ENCODE measurements at places on chromosomes 3 and 15.

- no peak for DNase-seq
Observed at GRCh38 chr3:196985954-196986885, 17.6 kb upstream of the PIGZ start.

DNA sequence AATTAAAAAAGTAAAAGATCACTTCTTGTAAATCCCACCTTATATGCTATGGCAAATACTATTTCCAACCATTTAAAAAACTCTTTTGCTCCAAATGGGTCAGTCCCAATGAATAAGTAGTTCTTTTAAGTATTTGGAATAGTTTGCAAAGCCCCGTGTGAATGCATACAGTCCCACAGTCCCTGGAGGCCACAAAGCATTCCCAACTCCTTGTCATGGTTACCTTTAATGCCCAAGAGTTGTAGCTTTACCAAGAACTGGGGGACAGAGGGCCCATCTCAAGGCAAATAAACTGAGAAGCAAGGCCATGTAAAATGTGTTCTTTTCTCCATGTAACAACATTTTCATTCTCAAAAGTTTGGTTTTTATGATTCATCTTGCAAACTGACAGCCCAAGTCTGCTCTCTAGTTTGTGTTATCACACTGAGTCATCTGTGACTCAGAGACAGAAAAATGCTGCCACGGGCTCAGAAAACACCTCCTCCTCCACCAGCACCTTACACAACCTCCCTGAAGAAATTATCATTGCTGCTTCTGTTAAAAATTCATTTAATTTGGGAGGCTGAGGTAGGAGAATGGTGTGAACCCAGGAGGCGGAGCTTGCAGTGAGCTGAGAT, 336.2 kb downstream of the ERC2 start:
- DNase-seq = no peak

DNA sequence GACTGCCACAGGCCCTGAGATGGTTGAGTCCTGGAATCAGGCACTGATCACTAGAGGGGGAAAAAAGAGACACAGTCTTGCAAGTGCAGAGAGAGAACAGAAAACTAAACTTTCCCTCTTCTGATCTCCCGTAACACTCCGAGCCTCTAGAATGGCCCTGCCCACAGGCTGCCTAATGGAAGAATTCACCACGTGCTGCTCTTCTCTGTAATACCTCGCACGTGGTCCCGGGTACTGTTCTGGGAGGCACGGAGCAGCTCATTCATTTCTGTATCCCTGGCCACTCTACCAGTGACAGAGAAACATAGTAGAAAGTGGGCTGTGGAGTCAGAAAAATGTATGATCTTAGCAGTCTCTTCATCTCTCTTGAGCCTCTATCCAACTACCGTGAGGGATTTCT, 30.4 kb downstream of the VGLL4 start:
- no peak for DNase-seq

DNA sequence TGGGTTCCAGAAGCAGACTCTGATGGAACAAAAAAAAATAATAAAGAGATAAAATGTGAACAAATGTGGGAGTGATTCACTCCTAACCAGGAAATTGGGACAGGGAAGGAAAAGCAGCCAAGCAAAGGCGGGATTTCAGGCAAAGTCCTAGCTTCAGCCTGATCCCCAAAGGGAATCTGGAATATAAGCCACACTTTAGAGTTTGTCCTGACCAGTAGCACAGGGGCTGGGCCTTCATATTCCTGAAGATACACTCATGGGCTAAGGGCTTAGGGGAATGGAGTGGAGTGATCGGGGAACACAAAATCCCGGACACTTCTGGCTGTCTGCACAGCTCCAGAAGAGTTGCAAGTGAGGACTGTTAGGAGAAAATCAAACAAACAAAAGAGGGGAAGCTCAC, 135.0 kb upstream of the COL8A1 start:
- no peak for DNase-seq

DNA sequence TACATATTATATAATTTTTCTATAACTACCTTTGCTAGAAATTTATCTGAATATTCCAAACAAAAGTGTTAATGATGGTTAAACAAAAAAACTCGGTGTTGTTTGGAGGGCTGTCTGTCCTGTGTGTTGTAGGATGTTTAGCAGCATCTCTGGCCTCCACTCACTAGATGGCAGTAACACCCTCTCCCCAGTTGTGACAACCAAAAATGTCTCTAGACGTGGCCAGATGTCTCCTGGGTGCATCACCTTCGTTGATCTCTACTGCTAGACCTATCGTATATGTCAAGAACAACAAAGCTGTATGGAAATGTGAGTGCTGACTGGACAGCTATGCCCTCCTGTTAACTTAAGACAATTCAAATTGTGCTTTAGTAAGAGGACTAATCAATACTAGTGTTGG, 14.1 kb downstream of the ANKRD34C start:
- no peak for DNase-seq

- DNase-seq = no peak
Observed at GRCh38 chr15:68384451-68385239, 47.3 kb downstream of the ITGA11 start.

DNA sequence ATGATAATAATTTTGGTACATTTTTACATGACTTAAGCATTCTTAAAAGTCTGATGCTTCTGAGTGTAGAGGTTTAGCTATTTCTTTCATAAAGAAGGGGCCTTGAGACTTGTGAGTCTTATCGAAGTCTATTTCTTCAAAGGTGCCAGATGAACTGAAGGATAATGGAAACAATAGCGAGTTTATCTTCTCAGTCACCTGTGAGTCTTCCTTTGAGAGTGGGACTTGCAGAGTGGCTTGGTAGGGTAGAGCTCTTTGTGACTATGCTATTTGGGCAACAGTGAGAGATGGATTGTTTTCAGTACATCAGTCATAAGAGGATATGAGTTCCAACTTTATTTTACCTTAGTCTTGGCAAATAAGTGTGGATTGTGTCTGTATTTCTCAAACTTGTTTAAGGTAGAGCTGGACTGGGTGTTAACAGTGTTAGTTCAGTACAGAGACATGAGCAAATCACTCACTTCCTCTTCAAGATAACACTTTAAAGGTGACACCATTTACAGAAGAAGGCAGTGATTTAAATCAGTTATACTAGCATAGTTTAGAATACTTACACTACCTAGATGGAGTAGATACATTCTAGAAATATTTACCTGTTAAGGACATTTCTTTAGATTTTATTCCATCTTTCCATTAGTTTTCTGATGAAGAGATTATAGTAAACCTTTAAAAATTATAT, 3.2 kb downstream of the AKAP13 start:
- DNase-seq = no peak

DNA sequence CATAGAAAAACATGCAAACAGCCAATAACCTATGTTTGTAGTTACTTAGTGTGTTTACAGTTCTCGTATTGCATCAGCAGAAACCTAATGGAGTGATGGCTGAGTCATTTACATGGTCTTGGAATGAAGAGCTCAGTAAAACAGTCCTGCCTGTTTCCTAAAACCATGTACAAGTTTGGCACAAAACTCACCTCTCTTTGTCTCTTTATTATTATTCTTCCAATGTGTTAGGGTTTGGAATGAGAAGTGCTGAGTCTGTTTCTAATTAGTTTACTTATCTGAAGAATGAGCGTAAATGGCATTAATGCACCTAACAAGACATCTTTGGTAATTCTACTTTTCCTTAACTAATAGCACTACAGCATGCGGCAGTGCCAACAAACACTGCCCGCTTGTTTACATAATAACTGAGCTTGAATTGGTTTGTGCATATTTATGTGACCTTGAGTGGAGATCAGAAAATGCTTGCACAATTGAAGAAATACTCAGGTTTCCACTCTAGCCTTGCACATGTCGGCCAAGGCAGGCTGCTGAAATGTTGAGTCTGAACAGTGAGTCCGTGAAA, 385.4 kb upstream of the SEMA6D start:
- DNase-seq = no peak

DNA sequence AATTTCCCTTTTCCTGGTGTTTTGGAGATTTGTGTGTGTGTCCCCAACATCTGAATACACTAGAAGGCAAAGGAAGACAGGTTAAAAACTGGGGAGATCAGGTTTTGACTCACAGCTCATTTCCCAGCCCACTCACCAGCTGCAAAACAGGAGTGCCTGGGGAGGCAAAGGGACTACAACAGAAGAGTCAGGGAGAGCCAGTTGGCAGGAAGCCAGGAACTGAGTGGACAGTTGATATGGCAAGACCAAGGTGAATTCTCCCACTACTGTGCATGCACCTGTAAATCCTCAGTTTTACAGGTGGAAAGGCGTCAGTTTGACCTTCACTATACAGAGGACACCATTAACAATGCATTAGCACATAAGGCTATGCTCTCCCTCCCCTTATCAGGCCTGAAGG, 901.5 kb upstream of the SEMA6D start:
- no peak for DNase-seq

DNA sequence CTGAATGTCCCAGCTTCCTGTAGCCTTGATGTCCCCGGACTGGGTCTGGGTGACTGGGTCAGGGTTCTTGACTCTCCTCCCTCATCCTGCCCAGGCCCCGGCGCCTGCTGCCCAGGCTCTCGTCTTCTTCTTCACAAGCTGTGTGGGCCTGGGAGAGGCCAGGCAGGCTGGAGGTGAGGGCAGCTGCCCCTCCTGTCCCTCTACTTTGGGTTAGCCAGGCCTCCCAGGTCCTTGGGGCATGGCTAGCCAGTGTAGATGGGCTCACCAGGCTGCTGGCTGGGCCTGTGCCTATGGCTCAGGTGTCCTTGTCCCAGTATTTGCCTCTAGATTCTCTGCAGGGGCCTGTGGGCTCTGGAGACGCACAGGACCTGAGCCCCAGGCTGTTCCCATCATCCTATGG, 31.8 kb downstream of the TKT start:
- DNase-seq = no peak

DNA sequence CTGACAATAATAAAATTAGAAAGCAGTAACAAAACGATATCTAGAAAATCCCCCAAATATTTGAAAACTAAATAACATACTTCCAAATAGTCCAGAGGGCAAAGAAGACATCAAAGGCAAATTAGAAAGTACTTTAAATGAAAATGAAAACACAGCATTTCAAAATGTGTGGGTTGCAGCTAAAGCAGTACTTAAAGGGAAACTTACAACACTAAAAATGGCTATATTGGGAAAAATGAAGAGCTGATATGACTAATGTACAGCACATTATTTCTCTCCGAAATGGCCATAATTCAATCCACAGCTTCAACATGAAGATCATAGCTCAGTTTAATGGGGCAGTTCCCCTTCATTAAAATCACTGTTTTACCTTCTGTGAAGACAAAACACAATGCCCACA, 71.9 kb downstream of the FBXL22 start:
- DNase-seq = no peak

DNA sequence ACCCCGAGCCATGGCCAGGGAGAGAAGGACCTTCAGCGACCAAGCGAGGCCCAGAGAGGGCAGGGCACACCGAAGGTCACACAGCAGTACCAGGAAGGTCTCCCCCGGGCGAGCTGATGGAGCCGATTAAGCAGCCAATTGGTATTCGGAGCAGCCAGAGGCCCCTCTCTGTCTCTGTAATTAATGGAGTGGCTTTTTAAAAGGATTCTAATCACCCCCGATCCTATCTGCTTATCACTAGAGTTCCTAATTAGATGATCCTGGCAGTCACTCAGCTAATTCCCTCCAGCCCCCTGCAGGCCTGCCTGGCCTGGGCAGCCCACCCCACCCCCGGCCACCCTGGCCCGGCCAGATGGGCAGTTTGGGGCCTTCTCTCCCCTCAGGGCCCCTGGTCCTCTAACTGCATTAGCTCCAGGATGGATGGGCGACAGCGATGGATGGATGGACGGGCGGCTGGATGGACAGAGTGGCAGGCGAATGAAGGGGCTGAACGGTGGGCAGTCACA, 1.6 kb upstream of the DNAJB8 start:
- no peak for DNase-seq

GRCh38 chr15:29528276-29528675, 258.7 kb upstream of the NSMCE3 start:
- no peak for DNase-seq

GRCh38 chr3:137988982-137989381, 21.0 kb upstream of the CLDN18 start:
- no peak for DNase-seq

DNA sequence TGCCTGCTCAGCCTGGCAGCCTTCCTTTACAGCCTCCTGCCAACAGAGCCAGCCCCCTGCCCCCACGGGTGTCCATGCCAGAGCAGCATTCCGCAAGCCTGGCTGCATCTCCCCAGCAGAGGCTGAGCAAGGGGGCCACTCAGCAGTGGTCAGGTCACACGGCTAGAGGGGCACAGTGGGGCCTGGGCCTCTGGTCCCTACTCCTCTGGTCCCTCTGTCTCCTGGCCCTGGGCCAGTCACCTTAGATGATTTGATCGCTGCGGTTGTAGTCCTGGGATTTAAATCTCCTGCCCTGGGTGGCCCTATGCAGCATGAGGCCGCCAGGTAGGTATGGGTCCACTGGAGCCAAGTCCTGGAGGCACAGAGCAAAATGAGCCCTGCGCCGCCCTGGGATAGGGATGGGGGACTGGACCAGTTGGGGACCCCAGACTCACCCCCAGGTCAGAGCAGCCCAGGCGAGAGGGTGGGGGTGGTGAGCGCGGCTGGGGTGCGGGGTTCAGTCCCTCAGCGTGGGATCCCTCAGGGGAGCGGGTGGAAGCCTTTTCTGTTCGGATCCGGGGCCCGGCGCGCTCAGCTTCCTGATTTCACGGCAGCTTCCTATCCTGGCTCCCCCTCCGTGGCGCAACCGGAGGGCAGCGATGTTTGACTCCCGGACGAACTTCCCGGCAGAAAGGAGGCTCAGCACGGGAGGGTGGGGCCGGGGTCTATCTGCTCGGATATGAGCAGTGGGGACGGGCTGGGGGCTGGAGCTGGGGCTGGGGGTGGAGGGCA, at the start of gene ZBTB47:
TSS of gene ZBTB47 (plus strand) at position 138 of the 771 bp plus-strand sequence. CDS start 4,659 bp downstream, outside the sequence.
- no peak for DNase-seq

- no peak for DNase-seq
Observed at GRCh38 chr3:16825617-16826204, 59.0 kb upstream of the PLCL2 start.

GRCh38 chr3:20563985-20564384, 378.0 kb upstream of the SGO1 start:
- DNase-seq = no peak

GRCh38 chr3:25037049-25037547, 391.0 kb upstream of the RARB start:
- DNase-seq = no peak

- DNase-seq = no peak
Observed at GRCh38 chr3:4421121-4421520, 45.9 kb downstream of the SUMF1 start.

- no peak for DNase-seq
Observed at GRCh38 chr15:88844749-88845386, 41.6 kb downstream of the ACAN start.

DNA sequence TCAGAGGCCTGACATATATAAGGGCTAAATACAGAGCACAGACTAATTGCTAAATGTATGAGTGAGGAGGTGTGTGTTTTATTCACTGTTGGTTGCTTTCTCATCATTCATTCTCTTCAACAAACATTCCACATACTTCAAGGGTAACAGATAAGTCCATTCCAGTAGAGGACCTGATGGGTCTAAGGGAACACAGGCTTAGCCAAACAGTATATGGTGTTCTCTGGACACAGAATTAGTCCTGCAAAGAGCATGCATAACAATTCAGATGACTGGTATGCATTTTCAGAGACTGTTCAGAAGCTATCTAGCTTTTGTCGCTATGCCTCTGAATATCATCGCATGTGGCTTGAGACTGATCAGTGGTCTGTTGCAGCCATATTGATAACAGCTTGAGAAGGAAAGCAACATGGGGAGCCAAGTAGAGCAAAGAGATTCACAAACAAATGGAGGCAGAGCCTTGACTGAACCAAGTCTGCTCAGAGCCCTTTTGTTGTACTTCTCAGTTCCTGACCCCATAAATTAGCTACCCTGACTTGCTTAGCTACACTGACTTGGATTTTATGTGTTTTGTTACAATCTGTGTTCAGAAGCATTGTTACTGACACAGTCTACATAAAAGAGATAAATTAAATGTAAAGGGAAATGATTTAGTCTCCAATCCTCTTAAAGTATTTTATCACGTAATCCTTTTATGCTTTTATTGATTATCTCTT, 1178.7 kb downstream of the ROBO1 start:
- DNase-seq = no peak

Measured in activated T-cell treated with anti-CD3 and anti-CD28 coated beads for 1 hour (primary cell).